SW 1271 (cell line): ENCODE measurements at places on chromosomes 4 and X.

DNA sequence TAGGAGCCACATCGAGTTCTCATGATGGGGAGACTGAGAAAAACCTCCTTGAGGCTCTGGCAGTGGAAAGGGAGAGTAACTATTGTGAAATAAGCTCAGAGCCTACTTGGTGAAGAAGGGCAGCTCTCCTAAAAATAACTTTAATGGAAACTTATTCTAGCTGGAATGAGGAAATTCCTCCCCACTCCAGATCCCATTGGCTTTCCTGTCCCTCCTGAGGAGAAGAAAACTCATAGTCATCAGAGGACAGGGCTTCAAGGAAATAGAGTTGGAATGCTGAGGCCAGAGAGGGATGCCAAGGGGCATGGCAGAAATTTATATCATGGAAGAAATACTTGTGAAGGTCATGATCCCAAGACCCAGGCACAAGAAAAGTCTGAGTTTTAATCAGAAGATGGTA, 70.7 kb upstream of the TAPT1 start:
- DNase-seq: no peak

DNA sequence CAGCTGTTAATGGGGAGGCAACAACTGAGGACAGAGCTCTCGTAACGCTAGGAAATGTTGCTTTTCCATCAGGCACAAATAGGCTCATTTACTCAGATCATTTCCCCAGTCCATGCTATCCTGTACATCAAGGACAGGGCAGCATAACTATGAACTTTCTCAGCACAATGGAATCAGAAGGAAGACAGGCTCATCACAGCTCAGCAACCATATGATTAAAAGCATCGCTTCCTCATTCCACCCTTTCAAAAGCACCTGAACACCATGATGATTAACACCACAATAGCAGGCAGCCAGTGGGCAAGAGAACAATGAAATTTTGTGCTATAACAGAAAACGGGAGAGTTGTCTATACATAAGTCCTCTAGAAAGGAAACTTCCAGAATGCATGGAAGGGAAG, 297.8 kb downstream of the ZNF674 start:
- DNase-seq: no peak

DNA sequence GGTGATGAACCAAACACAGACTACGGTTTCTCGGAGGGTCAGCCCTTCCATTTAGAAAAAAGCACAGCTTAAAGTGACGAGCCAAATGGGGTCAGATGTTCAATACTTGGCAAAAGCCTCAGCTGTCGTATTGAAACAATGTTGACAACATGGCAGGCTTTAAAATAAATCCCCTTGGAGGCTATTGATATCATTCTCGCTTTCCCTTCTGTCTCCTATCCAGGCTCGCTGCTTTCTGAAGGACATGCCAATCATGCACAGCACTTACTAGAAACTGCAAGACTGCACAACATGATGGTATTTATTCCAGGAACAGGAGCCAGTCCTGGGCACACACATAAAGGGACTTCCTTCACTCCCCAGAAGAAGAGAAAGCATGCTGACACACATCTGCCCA, 137.9 kb downstream of the SLC7A11 start:
- DNase-seq: no peak

GRCh38 chrX:40449956-40450706, 130.6 kb upstream of the ATP6AP2 start:
- no peak for DNase-seq

DNA sequence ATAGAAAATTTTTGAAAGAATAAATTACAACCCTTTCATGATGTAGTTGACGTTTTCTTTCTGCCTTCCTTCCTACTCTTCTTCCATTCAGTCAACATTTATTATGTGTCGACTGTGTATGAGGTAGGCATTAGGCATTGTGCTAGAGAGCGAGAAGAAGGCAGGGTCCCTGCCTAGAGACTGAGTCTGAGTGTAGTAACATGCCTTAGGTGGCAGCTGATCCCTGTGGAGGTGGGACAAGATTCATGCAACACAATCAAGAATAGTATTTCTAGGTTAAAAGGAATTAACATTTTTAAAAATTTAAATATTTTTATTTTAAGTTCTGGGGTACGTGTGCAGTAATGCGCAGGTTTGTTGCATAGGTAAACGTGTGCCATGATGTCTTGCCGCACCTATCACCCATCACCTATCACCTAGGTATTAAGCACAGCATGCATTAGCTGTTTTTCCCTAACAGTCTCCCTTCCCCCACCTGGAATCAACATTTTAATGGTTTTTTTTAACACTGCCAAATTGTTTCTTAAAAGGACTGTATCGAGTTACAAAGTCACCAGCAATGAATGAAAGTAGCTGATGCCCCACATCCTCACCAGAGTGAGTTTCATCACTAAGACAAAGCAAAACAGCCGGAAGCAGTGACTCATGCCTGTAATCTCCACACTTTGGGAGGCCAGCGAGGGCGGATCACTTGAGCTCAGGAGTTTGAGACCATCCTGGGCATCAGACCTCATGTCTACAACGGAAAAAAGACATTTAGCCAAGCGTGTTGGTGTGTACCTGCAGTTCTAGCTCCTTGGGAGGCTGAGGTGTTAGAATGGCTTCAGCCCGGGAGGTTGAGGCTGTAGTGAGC, 84.0 kb downstream of the WWC2 start:
- peak; percentile 75 for DNase-seq

DNA sequence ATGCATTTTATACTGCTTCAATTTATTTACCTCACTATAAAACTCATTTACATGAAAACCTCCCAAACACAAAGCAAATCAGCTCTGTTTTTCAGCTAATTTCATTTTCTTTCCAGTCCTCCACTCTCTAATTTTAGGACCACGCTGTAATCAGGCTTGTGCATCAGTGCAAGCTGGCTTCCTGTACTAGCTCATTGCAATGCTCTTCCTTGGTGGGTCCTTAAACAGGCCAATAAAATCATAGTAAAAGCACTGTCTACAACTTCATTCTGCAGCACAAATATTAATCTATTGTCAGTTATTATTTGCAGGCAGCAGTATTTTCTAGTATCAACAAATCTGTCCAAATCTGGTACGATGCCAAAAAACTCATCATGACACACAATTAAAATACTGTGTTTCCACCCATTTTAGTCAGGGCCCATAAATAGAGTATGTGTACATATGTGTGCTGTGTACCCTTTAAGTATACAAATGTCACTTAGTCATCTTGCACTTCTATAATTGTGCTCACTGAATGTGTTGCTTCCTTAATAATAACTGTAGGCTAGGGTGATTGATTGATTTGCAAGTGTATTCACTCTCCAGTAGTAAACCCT, 178.2 kb upstream of the HCCS start:
- no peak for DNase-seq

DNA sequence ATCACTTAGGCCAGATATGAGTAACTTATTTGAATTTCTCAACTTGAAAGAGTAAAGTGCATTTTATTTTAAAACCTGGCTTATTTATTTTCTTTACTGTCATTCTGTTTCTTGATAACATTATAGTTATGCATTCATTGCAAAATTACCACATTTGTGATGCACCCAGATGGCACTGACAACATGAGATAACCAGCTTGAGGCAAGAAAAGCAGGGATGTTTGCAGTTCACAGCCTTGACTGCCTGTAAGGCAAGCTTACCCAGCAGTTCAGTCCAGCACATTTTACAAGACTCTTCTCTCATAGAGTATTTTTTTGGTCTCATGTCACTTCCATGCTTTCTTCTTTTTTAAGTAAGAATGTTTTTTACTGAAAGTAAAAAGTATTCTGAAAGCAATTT, 25.3 kb upstream of the EPGN start:
- DNase-seq: no peak

GRCh38 chr4:54091637-54092404, 8.1 kb upstream of the GSX2 start:
- peak; percentile 60 for DNase-seq

DNA sequence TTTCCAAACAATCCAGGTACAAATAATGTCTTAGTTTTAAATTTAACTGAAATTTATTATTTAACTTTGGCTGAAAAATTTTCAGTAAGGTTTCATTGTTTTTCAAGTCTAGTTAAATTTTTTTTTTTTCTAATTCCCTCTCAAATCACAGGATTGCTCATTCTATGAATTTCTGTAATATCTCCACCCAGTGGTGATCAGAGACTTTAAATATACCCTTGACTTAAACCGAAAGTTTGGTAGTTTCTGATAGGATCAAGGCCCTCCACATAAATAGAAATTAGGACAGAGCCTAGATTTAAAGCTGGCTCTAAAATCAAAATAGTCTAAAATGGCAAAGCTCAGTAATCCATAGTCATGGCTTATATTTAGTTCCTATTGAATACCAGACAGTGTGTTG, 175.4 kb downstream of the TBCK start:
- DNase-seq: no peak

GRCh38 chrX:39602195-39602594, 495.6 kb downstream of the BCOR start:
- no peak for DNase-seq

GRCh38 chr4:112153211-112153791, 8.0 kb downstream of the FAM241A start:
- no peak for DNase-seq

GRCh38 chr4:11438647-11439046, 10.0 kb upstream of the HS3ST1 start:
- DNase-seq: no peak

- DNase-seq: no peak
Observed at GRCh38 chrX:120457766-120458180, 11.3 kb downstream of the LAMP2 start.

- DNase-seq: no peak
Observed at GRCh38 chrX:131288738-131289511, at the start of gene IGSF1. Gene IGSF1 (minus strand): TSS chrX:131289306. CDS start chrX:131286674, 2,632 bp downstream.

GRCh38 chrX:136865270-136866158, 15.0 kb downstream of the RBMX start:
- DNase-seq: no peak
